DMS 273 treated with DMSO at 0.1 percent for 48 hours (cell line): ENCODE measurements at places on chromosomes 12 and 14.

DNA sequence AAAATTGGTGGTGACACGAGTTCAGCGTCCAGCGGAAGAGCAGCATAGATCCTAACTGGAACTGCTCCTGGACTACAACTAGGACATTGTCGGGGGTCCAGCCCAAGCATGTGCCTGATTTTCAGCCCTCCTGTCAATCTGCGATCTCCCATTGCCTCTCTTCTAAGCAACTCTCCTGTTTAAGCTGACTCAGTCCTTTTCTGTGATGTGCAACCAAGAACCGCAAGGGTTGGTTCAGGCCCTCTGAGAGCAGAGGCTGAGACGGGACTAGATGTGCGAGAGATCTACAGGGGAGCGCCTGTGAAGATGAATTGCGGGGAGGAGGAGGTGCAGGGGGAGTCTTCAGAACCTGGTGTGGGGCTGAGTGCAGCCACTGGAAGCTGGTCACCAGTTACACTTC lies 3.7 kb upstream of the PAPLN start:
- no peak for DNase-seq

DNA sequence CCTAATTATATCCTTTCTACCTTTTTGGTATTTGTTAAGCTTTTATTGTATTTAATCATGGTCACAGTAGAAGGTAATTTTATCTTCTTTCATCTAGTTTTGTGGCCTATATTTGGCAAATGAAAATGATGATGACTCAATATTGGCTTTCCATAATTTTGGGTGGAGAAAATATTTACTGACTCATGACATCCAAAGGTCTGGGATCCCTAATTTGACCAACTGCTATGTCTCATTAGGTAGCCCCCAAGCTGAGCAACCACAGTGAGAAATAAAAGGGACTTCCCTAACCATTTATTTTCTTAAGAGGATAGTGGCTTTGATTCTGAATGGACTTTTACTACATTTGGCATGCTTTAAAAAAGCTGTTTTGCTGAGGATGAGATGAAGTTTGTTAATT lies 289.5 kb downstream of the RMST start:
- DNase-seq: no peak

DNA sequence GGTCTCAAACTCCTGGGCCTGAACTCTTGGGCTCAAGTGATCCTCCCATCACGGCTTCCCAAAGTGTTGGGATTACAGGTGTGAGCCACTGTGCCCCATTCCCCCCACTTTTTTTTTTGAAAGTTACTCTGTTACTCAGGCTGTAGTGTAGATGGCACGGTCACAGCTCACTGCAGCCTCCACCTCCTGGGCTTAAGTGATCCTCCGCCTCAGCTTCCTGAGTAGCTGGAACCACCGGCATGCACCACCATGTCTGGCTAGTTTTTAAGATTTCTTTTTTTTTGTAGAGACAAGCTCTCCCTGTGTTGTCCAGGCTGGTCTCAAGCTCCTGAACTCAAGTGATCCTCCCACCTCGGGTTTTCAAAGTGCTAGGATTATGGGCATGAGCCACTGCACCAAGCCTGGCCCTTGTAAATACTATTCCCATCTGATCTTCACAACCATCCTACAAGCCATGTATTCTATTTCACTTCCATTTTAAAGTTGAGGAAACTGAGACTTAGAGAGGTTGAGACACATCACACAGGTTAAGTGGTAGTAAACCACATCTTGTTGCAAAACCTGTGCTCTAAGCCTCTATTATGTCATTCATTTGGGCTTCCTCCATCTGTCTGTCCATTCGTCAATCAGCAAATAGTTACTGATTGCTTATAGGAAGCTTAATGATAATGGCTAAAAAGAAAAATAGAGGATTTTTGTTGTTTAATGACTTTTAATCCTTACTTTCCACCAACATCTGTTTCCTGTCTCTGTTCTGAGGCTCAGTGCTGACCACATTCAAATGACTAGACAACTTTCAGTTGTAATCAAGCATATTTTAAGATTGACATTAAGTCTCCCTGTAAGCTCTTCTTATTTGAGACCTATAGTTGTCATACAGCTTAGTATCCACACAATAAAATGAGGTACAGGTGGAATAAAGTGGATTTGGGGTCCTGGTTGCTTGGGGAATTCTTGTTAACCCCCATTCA lies 9.2 kb downstream of the ASCL4 start:
- DNase-seq: no peak

DNA sequence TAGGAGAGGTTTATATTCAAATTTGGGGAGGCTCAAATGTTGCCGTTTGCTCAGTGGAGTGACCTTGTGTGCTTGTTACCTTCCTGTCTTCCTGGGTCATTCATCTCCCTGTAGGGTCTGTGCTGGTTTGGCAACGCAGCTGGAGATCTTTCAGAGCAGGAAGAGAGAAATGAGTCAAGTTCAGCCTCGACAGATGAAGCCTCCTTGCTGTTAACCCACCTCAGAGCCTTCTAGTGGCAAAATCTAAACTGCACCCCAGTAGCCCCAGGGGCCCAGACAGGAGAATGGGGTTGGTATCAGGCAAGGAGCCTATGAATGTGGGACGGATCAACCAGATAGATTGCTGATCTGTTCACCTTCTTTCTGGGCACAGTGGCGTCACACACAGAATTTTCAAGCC lies 999.3 kb downstream of the VRK1 start:
- DNase-seq: no peak

GRCh38 chr14:42792166-42792565 lies 1185.5 kb downstream of the LRFN5 start:
- no peak for DNase-seq

GRCh38 chr12:63777340-63777739 lies 2.4 kb upstream of the RXYLT1 start:
- DNase-seq: no peak

GRCh38 chr12:24379861-24380521 lies 430.5 kb upstream of the SOX5 start:
- no peak for DNase-seq

DNA sequence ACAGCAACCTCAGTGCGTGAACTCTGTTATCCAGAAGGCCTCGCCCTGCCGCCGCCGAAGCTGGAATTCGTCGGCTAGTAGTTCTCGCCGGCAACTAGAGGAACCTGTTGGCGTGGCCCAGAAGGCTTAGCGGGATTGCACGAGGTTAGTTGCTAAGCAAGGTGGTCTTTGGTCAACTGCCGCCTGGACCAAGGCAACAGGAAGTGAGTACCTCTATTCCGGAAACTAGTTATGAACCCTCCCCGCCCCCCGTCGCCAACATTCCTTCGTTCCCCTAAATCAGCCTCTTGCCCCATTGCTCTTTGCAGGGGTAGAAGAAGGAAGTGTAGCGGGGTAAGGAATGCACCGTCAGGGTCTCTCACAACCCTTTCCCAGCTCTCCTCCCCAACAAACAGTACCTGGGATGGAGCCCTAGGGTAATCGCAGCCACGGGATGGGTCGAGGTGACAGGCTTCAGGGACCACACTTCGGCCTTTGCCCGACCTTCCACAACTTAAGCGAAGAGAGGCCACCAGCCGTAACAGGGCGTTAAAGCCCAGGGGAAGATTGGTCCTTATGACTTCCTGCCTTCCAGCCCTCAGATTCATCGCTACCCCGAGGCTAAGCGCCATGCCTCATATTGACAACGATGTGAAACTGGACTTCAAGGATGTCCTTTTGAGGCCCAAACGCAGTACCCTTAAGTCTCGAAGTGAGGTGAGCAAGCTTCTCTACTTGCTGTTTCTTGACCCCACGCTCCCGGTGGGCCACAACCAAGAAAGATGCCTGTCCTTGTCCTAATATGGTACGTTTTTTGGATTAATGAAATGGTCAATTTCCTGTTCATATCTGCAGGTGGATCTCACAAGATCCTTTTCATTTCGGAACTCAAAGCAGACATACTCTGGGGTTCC lies at the start of gene GMPR2:
Gene GMPR2 (plus strand): TSS at position 285 of the 893 bp plus-strand sequence. CDS start 325 bp downstream, at position 610.
- peak; percentile 76 for DNase-seq

GRCh38 chr12:15474766-15475165 lies 152.5 kb downstream of the PTPRO start:
- peak; percentile 0 for DNase-seq

DNA sequence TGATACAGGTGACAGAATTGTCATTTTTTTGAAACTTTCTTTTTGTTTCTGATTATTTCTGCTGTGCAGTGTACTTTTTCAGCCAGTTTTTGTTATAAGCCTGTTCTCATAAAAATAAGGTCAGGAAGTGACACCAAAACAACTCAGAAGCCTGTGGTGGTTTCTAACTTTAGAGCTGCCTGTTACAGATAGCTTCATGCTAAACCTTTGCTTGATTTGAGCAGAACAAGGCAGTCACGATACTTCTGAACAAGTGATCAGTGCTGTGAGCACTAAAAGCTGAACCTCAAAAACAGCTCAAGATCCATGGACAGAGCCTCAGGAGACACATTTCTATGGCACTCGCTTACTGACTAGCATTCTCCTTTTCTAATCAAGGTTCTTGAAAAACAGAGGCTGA lies 82.0 kb downstream of the PRKCH start:
- no peak for DNase-seq

- DNase-seq: no peak
Observed at GRCh38 chr12:92055877-92056276, 89.8 kb downstream of the BTG1 start.

DNA sequence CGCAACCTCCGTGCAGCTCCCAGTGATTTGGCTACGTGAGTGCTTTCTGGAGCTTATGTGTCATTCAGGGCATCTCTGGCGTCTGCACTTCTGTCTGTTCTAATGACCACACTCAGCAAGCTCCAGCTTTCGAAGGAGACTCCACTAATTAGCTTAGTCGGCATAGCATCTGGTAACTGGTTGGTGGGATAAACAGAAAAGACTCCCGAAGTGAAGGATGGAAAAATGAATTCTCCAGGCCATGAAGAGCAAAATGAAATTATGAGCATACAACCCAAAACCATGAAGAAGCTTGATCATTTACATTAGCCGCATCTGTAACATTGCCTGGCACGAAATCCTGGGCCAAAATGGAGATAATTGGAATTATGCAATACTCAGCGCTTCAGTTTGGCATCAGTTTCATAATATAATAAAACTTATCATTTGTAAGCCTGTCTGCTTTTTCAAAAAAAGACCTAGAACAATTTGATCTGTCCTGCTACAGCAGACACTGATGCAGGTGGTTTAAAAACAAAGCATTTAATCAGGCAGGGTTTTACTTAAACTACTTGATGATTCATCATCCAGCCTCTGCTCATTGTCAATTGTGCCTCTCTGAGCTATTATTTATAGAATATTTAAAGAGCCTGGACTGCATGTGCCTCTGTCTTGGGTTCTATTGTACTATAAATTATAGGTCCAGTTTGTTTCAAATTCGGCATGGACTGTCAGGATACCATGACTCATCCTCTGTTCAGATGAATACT lies 87.4 kb downstream of the SYT1 start:
- no peak for DNase-seq
